AG20443 (cell line): ENCODE measurements at places on chromosomes 1 and 21.

DNA sequence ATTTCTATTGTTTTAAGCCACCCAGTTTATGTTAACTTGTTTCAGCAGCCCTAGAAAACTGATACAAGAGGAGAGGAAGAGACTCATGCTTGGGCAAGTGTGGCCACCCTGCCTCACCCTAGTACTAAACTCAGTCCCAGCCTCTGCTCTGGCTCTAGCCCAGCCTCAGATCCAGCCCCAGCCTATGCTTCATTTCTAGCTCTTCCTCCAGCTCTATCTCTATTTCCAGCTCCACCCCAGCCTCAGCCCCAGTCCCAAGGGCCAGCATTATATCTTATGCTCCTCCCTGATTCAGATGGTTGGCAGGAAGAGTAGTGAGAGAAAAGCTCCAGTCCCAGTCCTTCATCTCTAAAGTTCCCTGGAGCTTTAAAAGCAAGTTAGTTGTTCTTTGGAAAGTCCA is 535.5 kb downstream of the PTPRC start:
- no peak for DNase-seq

GRCh38 chr1:41476807-41477361 is 7.6 kb downstream of the EDN2 start:
- no peak for DNase-seq

GRCh38 chr21:35203093-35203977 is 154.2 kb upstream of the RUNX1 start:
- DNase-seq, result peak; percentile 21

DNA sequence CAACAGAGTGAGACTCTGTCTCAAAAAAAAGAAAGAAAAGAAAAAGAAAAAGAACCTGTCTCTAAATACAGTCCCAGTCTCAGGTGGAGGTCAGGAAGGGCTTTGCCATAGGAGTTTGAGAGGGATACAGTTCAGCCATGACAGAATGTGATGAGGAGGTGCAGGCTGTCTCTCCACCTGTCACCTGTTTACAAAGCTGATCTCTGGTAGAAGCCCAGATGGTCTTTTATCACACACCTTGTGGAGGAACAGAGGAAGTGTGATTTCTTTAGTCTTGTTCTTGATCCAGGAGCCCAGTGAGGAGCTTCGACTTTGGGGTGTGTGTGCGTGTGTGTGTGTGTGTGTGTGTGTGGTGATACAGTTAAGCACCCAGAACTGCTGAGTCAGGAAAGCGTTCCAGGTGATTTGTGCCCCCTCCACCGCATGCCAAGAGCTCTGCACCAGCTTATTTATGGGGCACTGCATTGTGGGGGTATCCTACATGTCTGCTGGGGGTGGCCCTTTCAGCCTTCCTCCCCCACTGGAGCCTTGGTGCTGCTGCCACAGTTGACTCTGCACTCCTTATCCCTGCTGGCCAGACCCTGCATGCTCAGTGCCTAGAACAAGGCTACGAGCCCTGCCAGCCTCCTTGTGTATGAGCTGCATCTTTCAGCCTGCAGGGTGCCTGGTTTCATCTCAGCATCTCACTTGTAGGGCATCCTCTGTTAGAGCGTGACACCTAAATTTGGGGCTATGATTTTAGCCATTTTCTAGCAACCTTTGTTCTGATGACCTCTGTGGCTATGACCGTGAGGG is 19.3 kb downstream of the DOP1B start:
- no peak for DNase-seq

DNA sequence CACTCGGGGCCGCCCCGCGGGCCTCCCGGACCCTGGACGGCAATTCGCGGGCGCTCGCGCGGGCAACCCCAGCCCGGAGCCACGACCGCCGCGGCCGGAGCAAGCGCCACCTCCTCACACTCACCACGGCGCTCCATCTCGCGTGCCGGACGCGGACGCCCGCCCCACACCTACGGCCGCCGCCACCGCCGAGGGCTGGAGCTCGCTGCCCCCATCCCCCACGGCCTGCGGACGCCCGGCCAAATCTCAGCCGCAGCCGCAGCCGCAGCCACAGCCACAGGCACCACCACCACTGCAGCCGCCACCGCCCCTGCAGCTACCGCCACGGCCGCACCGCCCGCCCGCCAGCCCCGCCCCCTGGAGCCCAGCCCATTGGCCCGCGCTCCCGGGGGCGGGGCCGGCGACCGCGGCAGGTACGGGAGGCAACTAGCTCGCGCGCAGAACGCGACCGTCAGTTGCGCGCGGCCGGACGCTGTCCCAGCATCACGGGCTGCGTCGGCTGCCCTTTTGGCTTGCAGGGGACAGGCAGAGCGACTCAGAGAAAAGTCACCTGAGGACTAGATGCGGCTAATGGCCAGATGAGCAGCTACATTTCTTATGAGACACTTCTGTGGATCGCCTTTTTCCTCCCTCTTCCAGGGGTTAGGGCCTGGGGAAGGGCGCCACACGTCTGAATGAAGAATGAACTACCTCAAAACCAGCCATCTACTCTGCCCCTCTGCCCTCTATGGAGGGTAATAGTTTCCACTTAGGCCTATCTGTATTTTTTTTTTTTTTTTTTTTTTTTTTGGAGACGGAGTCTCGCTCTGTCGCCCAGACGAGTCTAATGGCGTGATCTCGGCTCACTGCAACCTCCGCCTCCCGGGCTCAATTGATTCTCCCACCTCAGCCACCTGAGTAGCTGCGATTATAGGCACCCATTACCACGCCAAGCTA is at the start of gene ARHGAP29:
TSS of gene ARHGAP29 (minus strand) at position 294 of the 936 bp plus-strand sequence. CDS start 5,973 bp downstream, outside the sequence.
- DNase-seq, result peak; percentile 88
